ENCODE measurements at places on chromosomes 7 and 10. TPM values are rescaled to one million over a fixed set of nuclear protein-coding genes. Genes with fewer than 3 reads are reported as not detected.

DNA sequence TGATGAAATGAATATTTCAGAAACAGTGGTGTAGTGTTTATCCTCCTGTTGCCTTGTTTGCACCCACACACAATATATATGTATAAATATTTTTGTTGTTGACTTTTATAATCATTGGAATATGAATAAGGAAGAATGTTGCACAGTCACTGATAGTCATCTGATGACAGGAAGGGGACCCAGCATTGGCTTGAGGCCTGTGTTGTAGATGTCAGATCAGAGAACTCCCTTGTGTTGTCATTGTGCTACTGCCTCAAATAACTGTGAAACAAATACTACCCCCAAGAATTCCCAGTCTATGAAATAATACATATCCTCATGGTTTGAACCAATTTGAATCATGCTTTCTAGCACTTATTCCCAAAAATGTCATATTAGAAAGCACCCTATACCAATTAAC is 84.0 kb downstream of the NRG3 start:
- no peak for ATAC-seq

Gene METTL27
- total RNA-seq = 1.9 TPM

- ATAC-seq = peak; percentile 76
These were observed 70.4 kb upstream of the ITPRID1 start for GRCh38 chr7:31443457-31443856.

GRCh38 chr7:19215412-19215811 is 70.2 kb upstream of the FERD3L start:
- no peak for ATAC-seq

DNA sequence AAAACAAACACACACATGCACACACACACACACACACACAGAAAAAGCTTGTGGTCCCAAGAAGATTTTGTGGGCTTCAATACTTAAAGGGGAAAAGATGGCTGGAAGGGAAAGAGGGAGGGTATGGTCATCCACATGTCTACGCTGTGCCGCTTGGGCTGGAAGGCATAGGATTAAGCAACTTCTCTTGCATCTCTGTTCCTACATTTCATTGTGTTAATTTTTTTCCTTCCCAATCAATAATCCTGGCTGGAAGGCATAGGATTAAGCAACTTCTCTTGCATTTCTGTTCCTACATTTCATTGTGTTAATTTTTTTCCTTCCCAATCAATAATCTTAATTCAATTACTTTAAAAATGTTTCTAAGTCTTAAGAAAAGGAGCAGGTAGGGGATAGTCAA is 30.6 kb downstream of the C10orf120 start:
- ATAC-seq = no peak

Measured in esophagus mucosa (tissue), 1 donor.